ENCODE measurements at places on chromosomes 13 and 19. TPM values are rescaled to one million over a fixed set of nuclear protein-coding genes. Genes with fewer than 3 reads are reported as not detected.

The NKPD1 gene
- 0.73 TPM for total RNA-seq

The ZNF99 gene
- total RNA-seq: not detected

The TTC9B gene
- 0.25 TPM for total RNA-seq

The CPT1C gene
- total RNA-seq: 14.5 TPM

The F10 gene
- total RNA-seq: not detected

The IRGC gene
- total RNA-seq: not detected

The WTIP gene
- total RNA-seq: 38.6 TPM

The S1PR5 gene
- total RNA-seq: 2.0 TPM

The KLF12 gene
- total RNA-seq: 2.9 TPM

The SIAH3 gene
- 0.01 TPM for total RNA-seq

The RNF113B gene
- not detected for total RNA-seq

The PPP2R1A gene
- total RNA-seq: 298 TPM

The NLRP11 gene
- not detected for total RNA-seq

The RYR1 gene
- 5.5 TPM for total RNA-seq

The PLIN5 gene
- 0.28 TPM for total RNA-seq

The LYPD3 gene
- total RNA-seq: 0.40 TPM

The LILRB4 gene
- total RNA-seq: not detected

The CBARP gene
- 4.6 TPM for total RNA-seq

The SELENOV gene
- total RNA-seq: not detected

The BEST2 gene
- 1.8 TPM for total RNA-seq

The UCHL3 gene
- total RNA-seq: 47.8 TPM

The CEACAM3 gene
- not detected for total RNA-seq

The CDX2 gene
- total RNA-seq: 0.60 TPM

The DEDD2 gene
- total RNA-seq: 74.2 TPM

The SRRM5 gene
- total RNA-seq: 0.79 TPM

The CCDC97 gene
- total RNA-seq: 37.9 TPM

The ELOF1 gene
- total RNA-seq: 98.5 TPM

The BRME1 gene
- 1.6 TPM for total RNA-seq

The SCAMP4 gene
- 49.1 TPM for total RNA-seq
